ENCODE measurements at places on chromosomes 5 and 9.

DNA sequence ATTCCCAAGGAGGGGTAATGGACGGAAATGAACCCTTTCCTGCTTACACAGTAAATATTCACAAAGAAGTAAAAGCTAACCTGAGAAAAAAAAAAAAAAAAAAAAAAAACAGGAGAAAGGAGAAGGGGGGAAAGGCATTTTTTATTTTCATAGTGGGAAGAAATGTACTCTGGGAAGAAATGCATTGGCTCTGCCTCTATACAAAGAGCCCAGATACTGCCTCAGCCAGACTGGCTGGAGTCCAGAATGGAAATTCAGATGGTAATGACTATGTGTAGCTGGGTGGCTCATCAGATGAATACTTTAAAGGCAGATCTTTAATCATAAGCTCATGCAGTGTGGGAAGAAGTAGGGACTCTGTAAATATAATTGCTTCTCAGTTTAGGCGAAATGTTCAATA, 124.9 kb upstream of the ZNF608 start:
- no peak for DNase-seq

- no peak for DNase-seq
These were observed 26.2 kb downstream of the RAD23B start for GRCh38 chr9:107309271-107309670.

- DNase-seq = no peak
These were observed 92.7 kb downstream of the SV2C start for GRCh38 chr5:76175821-76176403.

- DNase-seq = no peak
These were observed 206.7 kb downstream of the FAM114A2 start for GRCh38 chr5:153831973-153832372.

GRCh38 chr5:11164531-11165294, 403.7 kb upstream of the DAP start:
- DNase-seq = no peak

DNA sequence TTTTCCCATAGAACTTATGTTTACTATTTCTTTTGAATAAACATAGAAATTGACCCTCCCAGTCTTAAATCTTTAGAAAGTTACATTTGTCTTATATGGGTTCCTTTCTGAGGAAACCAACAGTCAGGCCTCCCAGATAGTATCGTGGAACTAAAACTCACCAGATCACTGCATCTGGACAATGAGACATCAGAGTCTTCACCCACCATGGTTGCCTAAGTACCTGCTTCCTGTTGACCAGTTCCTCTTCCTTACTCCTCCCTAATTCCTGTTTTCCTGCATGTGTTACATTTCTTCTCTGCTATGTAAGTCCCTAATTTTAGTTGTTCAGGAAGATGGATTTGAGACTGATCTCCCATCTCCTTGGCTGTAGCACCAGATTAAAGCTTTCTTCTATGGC, 462.2 kb downstream of the DIRAS2 start:
- no peak for DNase-seq

- peak; percentile 23 for DNase-seq
These were observed 547 bp downstream of the ANP32B start for GRCh38 chr9:97983589-97984187.

- DNase-seq = no peak
These were observed 22.2 kb upstream of the MVB12B start for GRCh38 chr9:126304207-126304970.

DNA sequence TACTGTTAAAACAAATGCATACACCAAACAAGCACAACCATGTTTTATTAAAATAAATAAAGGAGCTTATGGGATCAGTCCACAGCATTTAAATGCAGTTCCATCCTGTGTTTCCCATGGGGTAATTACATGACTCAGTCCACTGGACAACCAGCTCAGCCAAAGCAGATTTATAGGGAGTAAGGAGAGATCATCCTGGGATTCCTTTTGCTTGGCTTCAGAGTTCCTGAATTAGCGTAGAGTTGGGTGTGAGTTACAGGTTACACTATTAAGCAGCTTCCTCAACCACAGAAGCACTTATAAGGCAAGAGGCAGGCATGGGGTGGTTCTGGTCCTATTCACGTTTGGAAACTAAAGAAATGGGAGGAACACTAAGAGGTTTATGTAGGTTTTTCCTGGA, 381.1 kb upstream of the ACTBL2 start:
- DNase-seq = no peak

DNA sequence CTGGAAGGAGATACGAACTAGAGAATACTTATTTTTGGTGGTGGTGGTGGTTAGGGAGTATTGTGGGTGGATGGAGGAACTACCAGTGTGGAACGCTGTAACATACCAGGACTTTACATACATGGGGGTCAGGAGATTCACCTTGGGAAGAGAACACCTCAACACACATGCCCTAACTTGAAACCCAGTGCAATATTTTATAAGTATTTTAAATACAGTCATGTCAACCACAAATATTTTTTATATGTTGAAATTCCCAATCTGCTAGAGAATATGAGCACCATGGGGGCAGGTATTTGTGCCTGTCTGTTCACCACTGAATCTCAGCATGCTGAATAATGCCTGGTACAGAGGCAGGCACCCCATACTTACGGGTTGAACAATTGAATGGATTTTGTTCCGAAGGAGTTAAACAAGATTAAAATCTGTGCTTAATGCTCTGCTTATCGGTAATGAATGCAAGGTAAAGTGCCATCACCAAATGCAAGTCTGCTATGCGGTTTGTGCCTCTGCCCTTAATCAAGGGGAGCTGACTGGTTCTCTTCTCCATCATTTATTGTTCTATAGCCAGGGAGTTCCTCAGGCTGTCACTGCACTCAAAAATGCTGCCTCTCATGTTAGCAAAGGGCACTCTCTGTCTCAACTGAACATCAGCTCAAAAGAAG, 65.3 kb downstream of the RASEF start:
- no peak for DNase-seq

- no peak for DNase-seq
These were observed 27.7 kb downstream of the CAMK4 start for GRCh38 chr5:111251921-111252320.

GRCh38 chr5:154562244-154562880, 84.3 kb upstream of the HAND1 start:
- DNase-seq = no peak

DNA sequence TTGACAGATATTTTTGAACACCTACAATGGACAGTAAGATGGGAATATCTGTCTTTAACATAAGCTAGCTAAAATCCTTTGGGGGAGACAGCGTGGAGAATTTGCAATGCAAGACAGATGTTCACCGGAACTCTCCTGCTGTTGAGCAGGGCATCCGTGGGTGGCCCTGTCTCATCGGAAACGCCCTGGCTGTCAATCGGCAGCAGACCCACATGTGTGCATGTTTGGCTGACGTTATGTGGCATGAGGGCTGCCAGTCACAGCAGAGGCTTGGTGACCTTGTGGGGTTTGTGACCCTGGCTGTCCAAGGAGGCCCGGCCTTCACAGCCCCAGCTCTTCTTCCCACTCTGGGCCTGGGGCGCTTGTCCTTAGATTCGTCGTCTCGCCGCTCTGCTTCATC, 129.7 kb upstream of the OTULINL start:
- no peak for DNase-seq

DNA sequence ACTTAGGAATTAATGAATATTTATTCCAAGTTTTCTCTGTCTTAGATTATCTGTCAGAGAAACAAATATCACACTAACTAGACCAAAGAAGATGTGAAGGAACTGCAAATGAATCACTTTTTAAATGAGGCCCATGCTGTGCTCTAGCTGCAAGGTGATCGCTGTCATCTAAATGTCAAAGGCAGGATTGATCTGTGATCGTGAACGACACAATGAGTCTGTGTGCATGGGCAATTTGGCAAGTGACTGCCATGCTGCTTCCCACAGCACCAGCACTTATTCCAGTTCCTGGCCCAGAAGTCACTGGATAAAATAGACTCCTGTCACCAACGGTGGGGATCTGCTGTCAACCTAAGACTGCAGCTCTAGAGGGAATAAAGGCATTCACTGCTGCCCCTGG, 141.2 kb downstream of the TRIM36 start:
- no peak for DNase-seq

GRCh38 chr5:139862313-139862712, 66.7 kb downstream of the PSD2 start:
- DNase-seq = no peak

DNA sequence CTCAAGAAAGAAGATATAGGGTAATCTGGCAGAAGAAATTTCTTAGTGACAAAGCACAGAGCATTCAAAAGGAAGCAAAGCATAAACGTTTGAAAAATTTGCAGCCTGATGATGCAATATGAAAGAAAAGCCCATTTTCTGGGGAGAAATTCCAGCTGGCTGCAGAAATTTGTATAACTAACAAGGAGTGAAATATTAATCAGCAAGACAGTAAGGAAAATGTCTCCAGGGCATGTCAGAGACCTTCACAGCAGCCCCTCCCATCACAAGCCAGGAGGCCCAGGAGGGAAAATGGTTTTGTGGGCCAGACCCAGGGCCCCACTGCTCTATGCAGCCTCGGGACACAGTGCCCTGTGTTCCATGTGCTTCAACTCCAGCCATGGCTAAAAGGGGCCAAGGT, 359.4 kb downstream of the HINT1 start:
- no peak for DNase-seq

DNA sequence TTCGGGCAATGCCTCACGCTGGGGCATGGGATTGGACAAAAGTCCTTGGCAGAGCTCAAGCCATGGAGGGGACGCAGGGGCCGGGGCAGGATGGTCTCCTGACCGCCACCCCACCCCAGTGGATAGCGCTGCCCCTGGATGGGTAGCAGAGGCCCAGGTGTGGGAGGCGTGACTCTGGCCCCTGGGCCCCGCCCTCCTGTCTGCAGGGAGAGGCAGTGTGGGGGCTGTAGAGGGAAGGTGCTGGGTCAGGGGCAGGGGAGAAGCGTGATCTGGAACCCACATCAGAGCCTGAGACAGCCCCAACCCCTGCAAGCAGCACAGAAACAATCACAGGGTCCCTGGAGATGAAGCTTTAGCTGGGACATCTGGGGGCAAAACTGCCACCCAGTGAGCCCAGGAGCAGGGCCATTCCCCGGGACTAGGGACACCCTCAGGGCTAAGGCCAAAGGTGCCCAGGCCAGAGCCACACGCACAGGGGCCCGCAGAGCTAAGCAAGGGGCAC, 36.2 kb downstream of the NACC2 start:
- DNase-seq = no peak

- DNase-seq = no peak
These were observed 6.0 kb upstream of the AQP3 start for GRCh38 chr9:33453286-33453860.

GRCh38 chr9:93136011-93136440, 2.0 kb upstream of the NINJ1 start:
- no peak for DNase-seq

DNA sequence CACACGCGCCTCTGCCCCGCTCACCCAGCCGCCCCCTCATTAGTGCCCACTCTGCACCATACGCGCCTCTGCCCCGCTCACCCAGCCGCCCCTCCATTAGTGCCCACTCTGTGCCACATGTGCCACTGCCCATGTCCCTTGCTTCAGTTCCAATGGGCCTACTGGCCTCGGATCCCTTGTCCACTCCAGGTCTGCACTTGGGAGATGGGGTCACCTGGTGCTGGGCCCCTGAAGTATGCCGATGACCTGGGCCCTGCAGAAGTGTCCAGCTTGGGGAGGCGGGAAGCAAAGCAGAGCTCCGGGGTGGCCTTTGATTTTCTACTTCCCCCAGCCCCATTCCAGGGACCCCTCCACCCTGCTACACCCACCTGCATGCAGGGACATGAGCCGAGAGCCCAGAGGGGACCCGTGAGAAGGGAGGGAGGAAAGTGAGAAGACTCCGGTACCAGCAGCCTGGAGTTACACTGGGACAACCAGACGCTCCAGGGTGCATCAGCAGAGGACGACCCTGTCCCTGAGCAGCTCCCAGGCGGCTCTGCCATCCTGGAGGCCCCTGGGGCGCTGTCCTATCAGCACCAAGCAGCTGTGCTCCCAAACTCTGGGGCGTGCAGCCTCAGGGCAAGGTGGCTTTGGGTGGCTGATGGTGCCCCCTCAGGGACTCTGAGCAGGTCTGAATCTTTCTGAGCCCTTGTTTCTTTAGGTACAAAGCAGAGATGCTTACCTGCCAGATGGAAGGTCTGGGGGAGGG, 140.8 kb downstream of the RXRA start:
- no peak for DNase-seq

- no peak for DNase-seq
These were observed 66.9 kb upstream of the AGXT2 start for GRCh38 chr5:35114698-35115097.

DNA sequence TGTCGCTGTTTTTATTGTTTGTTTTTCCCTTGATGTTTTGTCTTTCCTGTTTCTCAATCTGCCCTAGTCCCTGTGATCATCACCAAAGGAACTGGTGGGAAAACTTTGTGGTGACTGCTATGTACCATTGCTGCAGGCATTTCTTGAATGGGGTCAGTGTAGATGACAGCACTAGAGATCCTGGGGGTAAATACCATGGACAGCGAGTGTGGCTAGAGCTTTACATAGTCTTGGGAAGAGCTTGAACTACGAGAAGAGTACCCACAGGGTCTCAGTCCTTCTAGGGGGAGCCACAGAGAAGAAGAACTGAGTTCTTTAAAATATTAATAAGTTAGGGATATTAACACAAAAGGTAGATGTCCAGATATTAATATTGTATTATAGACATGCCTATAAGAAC, 138.8 kb downstream of the PAM start:
- DNase-seq = no peak

Data from stimulated activated CD4-positive, alpha-beta T cell treated with anti-CD3 and anti-CD28 coated beads, Interleukin-1b, Interleukin-23, amount 100 ng/mL, for 1 hour (primary cell).